ENCODE measurements at places on chromosomes 6 and 20.

DNA sequence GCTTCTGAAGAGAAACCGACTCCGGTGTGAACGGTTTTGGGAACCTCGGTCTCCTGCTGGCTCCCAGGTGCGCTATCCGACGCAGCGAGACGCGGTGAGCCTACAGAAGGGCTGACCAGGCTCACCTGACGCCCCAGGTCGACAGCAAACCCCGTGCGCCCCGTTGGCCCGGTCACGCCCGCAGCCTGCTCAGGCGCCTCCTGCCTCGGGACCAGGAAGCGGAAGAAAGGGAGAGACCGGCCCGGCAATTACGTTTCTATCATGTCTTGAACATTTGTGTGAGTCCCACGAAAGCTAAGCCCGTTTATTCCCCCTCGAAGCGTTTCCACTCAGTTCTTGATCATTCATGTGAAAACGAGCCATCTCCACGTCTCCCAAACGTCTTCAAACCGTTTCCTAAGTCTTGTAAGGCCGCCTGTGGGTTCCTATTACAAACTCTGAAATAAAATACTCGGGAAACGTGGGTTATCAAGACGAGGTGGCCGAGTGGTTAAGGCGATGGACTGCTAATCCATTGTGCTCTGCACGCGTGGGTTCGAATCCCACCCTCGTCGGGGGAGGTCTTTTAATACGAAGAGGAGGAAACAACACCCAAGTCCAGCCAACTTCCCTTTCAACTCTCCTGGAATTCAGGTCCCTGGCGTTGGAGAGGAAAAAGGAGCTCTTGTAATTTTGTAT is 150.5 kb upstream of the PRSS16 start:
- DNase-seq = peak; percentile 67

GRCh38 chr6:137163732-137164318 is 9.6 kb downstream of the IL22RA2 start:
- no peak for DNase-seq

GRCh38 chr6:7489376-7489775 is 52.1 kb upstream of the DSP start:
- DNase-seq = no peak

GRCh38 chr6:132695773-132696172 is 18.1 kb downstream of the VNN1 start:
- no peak for DNase-seq

GRCh38 chr6:112296122-112296521 is 41.8 kb upstream of the LAMA4 start:
- DNase-seq = peak; percentile 55

DNA sequence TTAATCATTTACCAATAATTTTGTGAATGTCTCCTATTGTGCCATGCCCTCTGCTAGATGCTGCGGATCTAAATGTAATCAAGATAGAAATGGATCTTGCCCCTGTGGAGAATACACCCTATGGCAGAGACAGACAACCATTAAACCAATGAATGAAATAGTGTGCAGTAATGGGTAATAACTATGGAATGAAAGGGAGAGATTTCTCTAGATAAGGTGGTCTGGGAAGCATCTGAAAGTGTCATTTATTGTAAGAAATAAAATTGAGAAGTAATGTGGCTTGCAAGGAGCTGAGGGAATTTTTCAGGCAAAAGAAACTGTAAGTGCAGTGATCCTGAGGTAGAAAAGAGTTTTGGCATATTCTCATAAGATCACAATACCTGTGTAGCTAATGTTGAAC is 430.0 kb downstream of the LMBRD1 start:
- no peak for DNase-seq

- DNase-seq = peak; percentile 82
Observed at GRCh38 chr6:2209226-2209809, 36.1 kb downstream of the GMDS start.

- peak; percentile 77 for DNase-seq
Observed at GRCh38 chr6:32118782-32119628, 9.0 kb downstream of the ATF6B start.

DNA sequence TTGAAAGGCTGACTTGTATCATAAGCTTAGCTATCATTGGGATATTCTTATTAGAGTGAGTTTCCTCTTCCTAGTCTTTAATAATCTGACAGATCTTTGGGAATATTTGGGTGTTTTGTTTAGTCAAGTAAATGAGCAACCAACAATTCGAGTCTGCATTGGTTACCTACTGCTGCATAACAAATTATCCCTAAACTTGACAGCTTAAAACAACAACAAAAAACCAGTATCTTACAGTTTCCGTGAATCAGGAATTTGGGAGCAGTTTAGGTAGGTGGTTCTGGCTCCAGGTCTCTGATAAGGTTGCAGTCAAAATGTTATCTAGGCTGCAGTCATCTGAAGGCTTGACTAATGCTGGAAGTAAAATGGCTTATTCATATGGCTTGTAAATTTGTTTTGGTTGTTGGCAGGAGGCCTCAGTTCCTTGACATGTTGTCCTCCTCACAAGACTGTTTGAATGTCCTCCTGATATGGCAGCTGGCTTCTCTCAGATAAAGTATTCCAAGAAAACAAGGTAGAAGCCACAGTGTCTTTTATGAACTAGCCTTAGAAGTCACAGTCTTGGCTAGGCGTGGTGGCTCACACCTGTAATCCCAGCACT is 7.2 kb downstream of the GTF3C6 start:
- DNase-seq = no peak

DNA sequence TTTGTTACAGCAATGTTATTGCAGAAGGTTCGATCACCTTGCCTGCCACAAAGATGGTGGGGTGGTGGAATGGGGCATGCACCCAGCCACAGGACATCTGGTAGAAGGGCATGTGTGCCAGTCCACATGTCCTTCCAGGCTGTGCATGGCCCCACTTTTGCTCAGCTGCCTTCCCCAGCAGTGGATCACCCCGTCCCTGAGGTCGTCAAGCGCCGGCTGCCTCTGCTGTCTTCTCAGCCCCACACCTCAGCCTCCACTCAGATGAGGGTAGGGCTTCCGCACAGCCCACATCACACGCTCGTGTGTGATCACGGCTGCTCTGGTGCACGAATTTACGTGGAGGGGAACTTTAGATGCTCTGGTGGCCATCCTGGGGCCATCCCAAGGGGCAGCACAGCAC is 109.5 kb upstream of the PMEPA1 start:
- DNase-seq = no peak

DNA sequence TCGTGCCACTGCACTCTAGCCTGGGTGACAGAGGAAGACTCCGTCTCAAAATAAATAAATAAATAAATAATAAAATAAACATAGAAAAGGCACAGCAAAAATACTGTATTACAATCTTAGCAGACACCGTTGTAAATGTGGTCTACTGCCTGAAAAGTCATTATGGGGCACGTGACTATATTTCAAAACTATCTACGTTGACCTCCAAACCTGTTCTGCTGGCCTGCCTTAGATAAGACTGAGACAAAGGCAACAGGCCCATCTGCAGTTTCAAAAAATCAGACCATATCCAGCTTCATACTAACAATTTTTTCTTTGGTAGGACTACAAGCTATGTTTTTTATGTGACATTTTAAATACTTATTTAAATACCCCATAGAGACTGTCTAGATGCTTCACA is 59.1 kb downstream of the AGPAT4 start:
- no peak for DNase-seq

- no peak for DNase-seq
Observed at GRCh38 chr6:36200154-36200891, 3.8 kb downstream of the BRPF3 start.

- DNase-seq = peak; percentile 99
Observed at GRCh38 chr20:5072756-5073659, 46.8 kb downstream of the PCNA start.

- DNase-seq = peak; percentile 55
Observed at GRCh38 chr6:134447423-134447822, 129.5 kb upstream of the SGK1 start.

Measured in MCF 10A (cell line).